Posterior vena cava (tissue), 2 donors: ENCODE measurements at places on chromosomes 1 and 21. TPM values are rescaled to one million over a fixed set of nuclear protein-coding genes. Genes with fewer than 3 reads are reported as not detected.

DNA sequence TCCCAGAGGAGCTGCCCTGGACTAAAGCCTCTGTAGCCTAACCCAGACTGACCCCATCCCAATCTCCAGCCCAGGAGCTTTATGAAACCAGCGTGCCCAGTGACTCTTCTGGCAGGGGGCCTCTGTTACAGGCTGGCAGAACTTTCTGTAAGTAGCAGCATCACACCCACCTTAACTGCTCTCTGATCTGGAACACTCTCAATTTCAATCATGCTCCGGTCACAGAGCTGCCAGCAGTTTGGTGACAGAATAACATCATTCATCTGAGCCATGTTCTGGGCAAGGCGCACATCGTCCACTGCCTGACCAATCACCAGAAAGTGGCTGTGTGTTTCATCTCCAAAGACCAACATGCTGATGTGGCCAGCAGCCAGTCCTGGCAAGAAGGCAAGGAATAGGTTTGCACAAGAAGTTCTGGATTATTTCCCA is 14.7 kb downstream of the ADCY10 start:
- DNase-seq = peak; percentile 89

PRCC gene
- 44.3 TPM for total RNA-seq

- DNase-seq = peak; percentile 50
These were observed 4.0 kb upstream of the PDE9A start for GRCh38 chr21:42649122-42650032.

RIIAD1 gene
- 4.0 TPM for total RNA-seq

MIER1 gene
- 45.7 TPM for total RNA-seq

- no peak for DNase-seq
These were observed 28.3 kb downstream of the ROR1 start for GRCh38 chr1:63802109-63802508.

GRCh38 chr1:26529655-26530409 is at the start of gene RPS6KA1:
RPS6KA1 (plus strand) TSS chr1:26529761; CDS start chr1:26529921, 160 bp downstream.
- no peak for DNase-seq

GRCh38 chr1:231517076-231517475 is 11.4 kb upstream of the TSNAX start:
- no peak for DNase-seq

GRCh38 chr1:168507231-168507630 is 36.6 kb downstream of the XCL2 start:
- no peak for DNase-seq

ZNF326 gene
- 19.6 TPM for total RNA-seq

TPTE gene
- not detected for total RNA-seq

DNA sequence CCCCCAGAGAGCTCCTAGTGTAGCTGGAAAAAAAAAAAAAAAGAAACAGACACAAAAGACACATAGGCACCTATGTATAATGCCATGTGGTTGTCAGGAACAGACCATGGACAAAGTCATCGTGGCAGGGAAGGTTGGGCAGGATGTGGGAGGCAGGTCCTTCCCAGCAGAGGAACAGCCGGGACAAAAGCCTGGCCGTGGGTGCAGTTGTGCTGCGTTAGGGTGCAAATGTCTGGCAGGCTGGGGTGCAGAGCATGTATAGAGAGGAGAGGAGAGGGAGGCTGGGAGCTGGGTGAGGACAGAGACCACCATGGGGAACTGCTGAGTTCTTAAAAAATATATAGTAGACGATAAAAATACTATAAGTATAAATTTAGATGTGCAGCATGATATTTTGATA is 125.7 kb upstream of the C1orf174 start:
- no peak for DNase-seq

SLFNL1 gene
- 0.14 TPM for total RNA-seq

IFNAR1 gene
- 46.2 TPM for total RNA-seq

DNA sequence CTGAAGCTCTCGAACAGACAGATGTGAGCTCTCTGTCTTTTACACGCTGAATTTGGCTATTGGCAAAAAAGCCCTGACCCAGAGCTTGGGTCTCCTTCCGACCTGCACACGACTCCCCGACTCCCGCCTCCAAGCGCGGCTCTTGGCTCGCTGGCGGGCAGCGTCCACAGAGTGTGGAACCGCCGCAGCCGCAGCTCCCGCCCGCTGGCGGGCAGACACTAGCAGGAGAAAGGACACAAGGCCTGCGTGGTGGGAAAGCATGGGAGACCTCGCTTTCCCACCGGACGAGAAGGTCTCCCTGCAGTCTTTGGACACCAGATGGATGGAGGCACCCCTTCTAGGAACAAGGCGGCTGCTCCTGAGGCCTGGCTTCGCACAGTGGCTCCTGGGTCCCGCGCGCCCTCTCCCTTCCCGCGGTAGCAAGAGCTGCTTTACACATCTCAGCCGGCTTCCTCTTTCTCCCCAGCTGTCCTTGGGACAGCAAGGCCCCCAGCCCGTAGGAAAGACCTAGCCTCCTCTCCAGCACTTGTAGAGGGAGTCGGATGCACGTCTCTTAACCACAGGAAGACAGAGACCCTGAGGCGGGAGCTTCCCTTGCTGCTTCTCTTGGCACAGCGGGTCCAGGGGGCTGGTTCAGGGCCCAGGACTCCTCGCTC is 92.1 kb downstream of the PRKAB2 start:
- peak; percentile 77 for DNase-seq
